ENCODE measurements at places on chromosomes 2 and 18.

GRCh38 chr2:216370961-216371712, 1.1 kb downstream of the MARCHF4 start:
- peak; percentile 21 for DNase-seq

GRCh38 chr2:127712999-127713398, 11.7 kb downstream of the SFT2D3 start:
- no peak for DNase-seq

GRCh38 chr18:74546751-74547530, 12.6 kb downstream of the CNDP1 start:
- DNase-seq: no peak

DNA sequence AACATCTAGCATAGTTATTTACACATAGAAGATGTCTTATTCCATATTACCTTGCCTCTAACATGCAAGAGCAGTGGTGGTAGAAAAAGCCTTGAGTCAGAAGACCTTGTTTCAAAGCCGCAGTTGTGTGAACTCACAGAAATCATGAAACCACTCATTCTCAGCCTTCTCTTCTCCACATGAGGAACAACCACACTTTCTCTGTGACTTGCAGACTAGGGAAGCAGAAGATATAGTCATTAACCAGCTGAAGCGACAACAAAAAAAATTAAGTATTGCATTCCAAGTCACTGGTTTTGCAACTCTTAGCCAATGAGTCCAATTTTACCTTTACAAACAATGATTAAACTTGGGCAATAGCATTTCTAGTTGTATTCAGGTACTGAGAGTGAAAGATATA, 19.0 kb downstream of the TWSG1 start:
- DNase-seq: no peak

DNA sequence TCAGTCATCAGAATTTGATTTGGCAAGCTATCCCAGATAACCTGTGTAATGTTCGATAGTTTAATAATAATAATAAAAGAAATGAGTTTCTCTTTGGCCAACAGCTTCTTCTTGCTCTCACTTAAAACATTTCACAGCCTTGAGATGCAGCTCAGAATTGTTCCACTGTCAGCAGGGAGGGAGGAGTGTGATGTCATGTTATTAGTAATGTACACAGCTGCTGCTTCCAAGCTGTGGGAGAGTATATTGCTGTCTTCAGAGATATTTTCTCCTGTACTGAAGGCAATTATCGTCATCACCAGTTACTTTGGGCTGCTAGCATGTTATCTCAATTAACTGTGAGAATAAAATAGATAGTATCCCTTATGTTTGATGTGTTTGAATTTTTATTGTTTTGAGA, 146.9 kb upstream of the MAP3K20 start:
- DNase-seq: no peak

DNA sequence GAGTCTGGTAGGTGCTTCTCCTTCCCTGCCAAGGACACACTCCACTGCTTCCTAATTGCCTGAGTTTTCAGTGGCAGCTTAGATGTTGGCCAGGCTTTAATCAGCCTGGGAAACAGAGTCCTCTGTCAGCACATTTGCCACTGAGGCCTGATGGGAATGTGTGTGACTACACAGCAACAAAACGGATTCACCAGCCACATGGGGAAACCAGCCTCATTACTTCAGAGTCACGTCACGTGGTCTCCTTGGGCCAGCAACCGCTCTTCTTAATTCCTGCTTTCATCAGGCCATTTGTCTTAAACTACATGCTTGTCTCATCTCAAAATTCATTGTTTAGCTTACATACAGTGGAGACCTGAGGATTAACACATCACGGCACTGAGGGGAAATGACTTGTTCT, 93.9 kb upstream of the LTBP1 start:
- no peak for DNase-seq

- no peak for DNase-seq
Observed at GRCh38 chr18:9782073-9782857, 74.2 kb downstream of the RAB31 start.

DNA sequence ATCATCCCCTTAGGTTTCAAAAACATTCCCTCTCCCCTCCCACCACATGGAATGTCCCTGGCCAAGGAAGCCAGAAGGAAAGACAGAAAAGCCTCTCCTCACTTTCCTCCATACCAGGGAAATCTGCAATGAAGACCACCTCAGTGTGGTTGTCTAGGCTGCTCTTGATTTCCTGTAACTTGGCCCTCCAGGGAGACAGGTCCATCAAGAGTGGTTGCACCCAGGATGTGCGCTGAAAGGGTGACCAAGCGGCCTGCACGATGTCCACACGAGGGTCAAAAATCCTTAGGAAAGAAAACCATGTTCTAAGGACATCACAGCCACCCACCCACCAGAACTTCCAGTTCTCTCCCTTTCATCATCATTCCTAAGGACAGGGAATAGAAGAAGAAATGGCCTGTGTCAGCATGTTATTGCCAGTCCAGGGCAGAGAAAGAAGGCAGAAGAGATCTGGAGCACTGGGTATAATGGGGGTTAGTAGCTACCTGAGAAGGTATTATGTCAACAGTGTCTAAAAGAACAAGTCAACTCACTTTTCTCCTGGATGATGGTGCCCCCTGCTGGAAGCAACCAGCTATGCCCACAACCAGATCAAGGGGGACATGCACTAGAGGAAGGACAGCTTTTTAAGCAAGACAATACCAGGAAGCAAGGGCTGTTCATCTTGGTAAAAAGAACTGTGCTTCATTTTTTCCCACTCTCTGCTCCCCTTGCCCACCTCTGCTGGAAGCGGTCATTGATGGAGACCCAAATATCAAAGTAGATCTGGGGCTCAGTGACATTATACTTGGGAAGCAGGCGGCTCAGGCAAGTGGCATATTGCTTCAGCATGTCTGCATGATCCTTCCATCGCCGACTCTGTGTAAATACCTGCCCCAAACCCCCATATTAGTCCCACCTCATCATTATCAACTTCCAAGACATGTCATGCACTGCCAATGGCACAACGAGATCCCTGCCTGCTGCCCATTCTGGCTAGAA, 9.3 kb downstream of the GGCX start:
- peak; percentile 62 for DNase-seq

- peak; percentile 74 for DNase-seq
Observed at GRCh38 chr18:13915995-13916431, 677 bp upstream of the MC2R start.

DNA sequence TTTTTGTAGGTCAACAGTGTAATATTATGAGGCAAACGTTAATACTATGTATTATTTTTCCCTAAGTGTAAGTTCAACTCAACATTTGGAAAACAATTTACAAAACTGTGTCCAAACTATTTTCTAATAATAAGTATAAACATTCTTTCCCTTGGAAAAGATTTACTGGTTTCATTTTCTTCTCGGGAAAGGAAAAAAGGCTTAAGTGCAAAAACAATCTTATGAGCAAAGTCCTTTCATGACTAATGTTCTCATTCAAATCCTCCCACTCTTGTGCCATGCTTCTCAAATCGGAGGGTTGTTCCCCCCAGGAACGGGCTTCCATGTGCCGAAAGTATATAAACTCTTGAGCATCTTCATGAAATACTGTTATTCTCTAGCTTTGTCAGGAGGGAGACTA, 19.8 kb upstream of the L3MBTL4 start:
- no peak for DNase-seq

DNA sequence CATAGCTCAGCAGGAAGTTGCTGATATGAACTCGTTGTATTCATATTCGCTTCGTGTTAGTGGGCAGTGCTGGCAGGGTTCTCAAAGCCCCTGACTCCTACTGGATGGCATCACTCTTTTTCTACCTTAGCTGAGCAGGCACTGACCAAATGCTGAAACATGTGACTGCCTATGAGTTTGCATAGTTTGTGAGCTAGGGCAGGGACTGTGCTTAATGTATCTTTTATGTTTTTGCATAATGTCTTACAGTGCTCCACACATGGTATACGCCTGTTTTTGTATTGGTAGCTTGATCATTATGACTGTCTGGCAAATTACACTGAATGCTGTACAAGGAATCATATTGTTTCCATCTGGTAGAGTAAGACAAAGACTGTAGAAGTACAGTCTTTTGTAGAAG, 305.3 kb downstream of the PARD3B start:
- DNase-seq: no peak

GRCh38 chr18:13500227-13500865, 226.0 kb downstream of the FAM210A start:
- DNase-seq: peak; percentile 78

DNA sequence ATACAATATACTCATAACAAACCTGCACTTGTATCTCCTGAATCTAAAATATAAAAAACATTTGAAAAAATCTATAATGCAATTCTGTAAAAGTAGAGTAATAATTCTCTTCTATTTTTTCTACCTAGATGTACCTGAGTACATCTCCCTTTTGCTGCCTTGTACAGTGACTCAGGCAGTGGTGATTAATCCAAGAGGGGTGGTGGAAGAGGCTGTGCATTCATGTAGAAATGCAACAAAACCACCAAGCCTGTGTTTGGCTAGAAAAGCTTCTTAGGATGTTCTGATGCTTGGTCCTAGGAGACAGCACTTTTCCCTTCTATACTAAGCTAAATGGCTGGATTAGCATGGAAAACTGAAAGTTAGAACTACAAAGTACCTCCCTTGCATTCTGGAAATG, 245.8 kb downstream of the DPP10 start:
- no peak for DNase-seq

DNA sequence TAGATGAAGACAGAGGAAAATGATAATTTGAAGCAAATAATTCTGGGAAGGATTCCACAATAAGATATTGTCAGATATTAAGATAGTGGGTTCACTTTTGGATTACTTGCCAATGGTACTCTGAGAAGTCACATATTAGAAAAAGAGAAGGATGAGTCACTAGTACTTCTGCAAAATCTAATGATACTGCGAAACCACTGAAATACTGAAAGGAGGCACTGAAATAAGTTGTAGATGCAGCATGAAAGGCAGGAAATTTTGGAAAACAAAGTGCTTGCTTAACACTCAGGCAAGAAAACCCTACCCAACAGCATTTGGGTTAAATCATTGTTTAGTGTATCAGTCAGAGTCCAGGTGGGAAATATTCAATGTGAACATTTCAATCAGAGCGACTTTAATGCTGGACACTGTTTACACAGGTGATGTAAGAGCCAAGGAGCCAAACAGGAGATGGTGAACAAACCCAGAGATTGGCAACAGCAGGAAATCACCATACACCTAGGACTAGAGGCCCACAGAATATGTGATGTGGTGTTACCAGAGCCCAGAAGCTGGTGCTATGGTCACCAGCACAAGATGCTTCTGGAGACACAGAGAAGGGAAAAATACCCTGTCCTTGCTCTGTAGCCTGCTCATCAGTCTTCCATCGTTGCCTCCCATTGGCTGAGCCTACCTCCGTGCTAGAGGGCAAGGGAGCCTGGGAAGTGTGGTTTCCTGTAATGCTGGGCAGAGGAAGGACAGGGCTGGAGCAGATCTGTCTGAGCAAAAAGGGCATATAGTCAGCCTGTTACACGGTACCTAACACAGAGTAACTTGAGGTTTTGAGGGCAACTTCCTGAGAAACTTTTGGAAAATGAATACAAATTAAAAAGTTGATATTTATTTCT, 204.7 kb upstream of the ITGA4 start:
- no peak for DNase-seq

GRCh38 chr18:65750389-65751154, at the start of gene CDH7:
TSS of gene CDH7 (plus strand) at chr18:65751012. CDS start at chr18:65762843, 11,831 bp downstream.
- DNase-seq: peak; percentile 35

- DNase-seq: no peak
Observed at GRCh38 chr2:54665436-54665856, 58.0 kb upstream of the EML6 start.
